ENCODE measurements at places on chromosomes 6 and 20. TPM values are rescaled to one million over a fixed set of nuclear protein-coding genes. Genes with fewer than 3 reads are reported as not detected.

Gene OXT
- not detected for total RNA-seq

Gene SLC32A1
- not detected for total RNA-seq

Gene SNX5
- 175 TPM for total RNA-seq

Gene BYSL
- 23.3 TPM for total RNA-seq

Gene BPIFB4
- not detected for total RNA-seq

DNA sequence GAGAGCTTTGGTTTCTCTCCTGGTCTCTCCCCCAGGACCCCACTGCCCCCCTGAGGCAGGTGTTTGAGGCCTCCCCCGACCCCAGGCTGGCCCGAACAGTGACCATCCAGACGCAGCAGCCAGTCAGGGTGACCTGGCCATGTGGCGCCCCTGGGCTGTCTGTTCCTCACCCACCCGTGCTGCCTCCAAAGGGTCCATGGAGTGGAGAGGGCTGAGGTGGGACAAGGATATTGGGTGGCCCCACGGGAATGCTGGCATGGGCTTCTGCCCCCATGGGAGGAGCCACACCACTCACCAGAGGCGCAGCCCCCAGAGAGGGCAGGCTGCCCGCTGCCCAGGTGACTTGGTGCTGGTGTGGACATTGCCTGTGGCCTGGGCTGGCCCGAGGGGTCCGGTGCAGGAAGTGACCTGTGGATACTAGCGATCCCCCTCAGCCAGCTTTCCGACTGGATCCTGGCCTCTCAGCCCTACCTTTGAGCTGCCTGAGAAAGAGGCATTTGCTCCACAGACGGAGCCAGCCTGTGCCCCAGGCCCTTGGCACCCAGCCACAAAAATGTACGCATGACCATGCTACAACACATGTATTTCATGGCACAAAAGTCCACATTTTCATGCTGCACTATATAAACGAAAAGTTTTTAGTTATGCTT, 50.8 kb downstream of the BCAS4 start:
- no peak for ATAC-seq

DNA sequence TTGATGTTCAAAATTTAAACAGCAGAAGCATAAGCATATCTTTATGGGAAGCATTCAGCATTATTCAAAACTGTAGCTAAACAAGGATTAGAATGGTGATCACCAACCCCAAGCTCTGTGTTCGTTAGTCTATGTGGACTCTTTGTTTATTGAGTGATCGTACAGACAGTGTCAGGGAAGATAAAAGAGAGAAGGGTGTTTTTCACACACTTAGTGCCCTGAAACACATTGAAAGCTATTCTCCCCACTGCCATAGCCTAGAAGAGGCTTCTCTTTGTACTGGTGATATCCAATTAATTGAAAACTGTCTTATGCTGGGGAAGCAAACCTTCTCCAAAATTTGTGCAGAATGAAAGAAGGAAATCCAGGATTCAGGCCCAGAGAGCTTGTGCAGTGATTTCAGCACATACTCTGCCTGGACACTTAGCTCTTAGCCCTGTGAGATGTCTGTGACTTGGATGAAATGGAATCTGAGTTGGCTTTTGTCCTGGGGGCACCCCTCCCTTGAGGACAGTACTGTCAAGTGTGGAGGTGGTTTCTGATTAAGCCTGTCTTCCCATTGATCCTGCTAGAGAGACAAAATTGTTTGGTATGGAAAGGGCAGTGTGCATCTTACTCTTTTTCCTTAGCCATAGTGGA, 125.7 kb upstream of the MTHFD1L start:
- no peak for ATAC-seq

GRCh38 chr6:152734630-152735029, 16.0 kb upstream of the VIP start:
- no peak for ATAC-seq

- no peak for ATAC-seq
Measured at GRCh38 chr6:91824331-91824730, 1237.5 kb upstream of the MAP3K7 start.

DNA sequence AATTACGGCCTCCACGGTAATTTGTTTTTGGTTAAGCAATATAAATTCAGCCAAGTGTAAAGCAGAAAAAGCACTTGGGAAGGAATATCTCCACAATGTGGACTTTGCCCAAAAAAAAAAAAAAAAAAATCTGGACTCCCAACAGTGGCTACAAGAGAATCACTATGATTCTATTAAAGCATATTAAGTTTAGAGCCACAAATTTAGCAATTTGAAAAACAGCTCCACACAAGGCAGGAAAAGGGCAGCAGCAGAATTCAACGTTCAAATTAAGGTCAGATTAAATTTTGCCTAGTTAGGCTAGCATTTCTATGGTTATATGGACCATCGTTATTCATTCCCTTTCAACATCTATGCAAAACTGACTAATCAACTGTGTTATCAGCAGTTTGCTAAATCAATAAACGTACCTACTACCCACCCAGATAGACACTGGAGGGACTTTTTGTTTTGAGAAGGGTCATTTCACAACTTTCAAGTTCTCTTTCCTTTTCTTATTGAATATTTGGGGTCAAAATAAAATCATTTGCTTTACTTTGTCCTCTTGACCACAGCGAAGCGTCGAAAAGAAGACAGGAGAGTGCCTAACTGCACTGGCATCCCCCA, 1.0 kb downstream of the MCM9 start:
- ATAC-seq, result no peak

DNA sequence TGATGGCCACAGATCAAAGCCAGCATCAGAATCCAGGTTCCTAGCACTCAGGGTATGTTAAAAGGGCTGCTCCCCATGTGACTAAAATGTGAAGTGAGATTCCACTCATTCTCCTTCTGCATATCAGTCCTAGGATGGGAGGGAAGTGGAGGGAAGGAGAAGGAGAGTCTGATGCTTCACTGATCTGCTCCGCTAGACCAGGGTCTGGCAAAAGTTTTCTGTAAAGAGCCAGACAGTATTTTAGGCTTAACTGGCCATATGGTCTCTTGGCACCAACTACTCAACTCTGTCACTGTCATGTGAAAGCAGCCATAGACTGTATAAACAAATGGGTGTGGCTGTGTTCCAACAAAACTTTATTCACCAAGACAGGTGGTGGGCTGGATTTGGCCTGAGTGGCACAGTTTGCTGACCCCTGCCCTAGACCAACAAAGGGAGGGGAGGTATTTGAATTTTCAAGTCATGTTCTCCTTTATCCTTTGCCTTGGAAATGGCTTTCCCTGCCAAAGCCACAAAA, 22.6 kb downstream of the GHRH start:
- no peak for ATAC-seq

GRCh38 chr6:6505111-6505510, 83.4 kb upstream of the LY86 start:
- ATAC-seq, result no peak

- ATAC-seq, result no peak
Measured at GRCh38 chr6:28693033-28693750, 167.5 kb downstream of the GPX5 start.

- no peak for ATAC-seq
Measured at GRCh38 chr6:75932067-75932466, 140.4 kb downstream of the IMPG1 start.

DNA sequence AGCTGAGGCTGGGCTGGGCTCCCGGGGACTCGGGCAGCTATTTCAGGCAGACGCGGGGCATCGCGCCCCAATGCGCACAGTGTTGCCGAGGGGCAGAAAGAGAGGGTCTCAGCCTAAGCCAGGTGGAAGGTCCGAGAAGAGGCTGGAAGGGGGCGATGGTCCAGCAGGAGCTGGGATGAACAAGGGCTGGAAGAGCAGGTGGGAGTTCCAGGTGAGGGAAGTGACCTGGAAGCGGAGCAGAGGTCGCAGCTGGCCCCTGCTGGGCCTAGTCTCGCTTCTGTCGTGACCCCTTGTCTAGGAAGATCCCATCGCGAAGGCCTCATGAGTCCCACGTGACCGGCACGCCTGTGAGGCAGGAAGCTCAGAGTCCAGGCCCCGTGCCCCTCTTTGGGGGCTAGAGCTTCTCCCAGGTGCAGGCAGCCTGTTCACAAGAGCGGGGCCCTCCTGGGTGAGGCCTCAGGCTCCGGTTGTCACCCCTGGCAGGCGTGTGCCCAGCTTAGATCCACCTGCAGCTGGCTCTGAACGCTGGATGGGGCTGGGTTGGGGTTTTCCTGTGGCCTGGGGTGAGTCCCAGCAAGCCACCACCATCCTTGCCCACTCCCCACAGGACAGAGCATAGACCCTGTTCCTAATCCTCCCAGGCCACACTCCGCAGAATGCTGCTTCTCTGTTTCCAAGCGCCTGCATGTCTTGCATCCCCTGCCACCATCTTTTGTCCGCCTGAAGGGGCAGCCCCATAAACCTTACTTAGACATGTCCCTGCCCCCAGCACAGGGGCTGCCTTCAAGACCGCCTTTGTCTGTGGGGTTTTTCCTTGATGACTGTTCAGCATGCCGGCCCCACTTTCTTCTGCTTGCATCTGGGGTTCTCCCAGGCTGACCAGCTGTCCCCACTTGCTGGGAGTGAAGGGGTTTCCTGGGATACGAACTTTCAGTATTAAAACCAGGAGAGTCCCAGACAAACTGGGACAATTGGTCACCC, 15.1 kb downstream of the SLC22A3 start:
- no peak for ATAC-seq

DNA sequence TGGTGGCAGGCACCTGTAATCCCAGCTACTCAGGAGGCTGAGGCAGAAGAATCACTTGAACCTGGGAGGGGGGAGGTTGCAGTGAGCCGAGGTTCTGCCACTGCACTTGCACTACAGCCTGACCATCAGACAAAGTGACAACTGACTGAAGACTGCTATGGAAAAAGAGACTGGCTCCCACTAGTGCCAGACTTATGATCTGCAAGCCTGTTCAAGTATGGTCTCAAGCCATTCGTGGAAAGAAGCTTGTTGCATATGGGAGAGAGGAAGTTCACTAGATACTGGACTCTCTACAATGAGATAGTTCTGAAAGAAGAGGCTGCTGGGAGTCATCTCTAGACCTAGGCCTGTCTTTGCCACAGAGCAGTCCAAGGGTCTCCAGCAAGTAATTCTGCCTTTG, 26.7 kb downstream of the MDN1 start:
- ATAC-seq, result no peak

DNA sequence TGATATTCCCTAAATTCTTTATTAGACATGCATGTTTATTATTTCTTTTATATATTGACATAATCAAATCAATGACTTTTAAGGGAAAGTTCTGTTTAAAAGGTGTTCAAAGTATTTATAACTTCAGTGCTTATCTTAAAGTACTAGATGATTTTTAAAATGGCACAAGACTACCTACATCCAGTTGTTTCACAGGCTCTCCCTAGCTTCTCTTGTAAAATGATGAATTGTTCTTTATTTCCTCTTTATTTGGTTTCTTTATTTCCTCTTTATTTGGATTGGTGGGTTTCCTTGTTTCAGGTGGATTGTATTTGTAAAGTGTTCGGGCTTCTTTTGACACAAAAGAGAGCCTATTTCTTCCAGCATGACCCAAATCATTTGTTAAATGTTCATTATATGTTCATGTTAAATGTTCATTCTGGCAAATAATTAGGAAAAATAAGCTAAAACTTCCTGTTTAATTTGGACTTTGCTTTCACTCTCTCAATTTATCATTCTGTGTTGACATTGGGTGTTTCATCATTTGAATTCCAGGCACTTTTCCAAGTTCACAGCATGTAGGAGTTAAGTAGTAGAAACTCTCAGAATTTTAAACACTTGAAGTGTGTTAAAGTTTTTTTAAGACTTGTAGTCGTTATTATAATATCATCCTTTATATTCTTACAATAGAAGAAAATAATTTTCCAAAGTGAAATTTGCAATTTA, 24.6 kb downstream of the MLIP start:
- ATAC-seq, result no peak

DNA sequence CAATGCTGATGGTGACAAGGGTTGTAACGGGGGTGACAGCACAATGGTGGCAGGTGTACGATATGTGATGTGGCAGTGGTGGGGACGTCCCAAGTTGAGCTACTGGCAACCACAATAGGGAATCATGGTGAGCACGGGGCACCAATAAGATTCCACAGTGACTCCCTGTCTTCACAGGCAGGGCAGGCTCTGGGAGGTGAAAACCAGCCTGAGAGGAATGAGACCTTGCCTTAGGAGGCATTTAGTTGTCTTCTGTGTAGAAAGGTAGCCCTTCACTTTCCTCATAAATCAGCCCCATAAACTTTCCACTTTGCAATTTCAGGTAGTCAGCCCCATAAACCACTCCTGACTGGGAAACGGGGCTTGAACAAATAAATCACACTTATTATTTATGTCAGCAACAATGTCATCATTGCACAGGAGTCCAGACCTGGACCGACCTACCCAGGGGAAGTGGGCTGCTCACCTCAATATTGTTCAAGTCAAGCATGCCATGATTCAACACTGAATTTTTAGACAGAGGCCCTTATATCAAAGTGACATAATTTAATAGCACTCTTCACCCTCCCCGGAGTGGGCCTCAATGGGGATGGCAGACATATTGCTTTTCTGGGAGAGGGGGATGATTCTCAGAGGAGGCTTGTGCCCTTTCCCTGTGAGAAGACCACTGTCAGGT, 150.8 kb downstream of the CDC5L start:
- no peak for ATAC-seq

- ATAC-seq, result no peak
Measured at GRCh38 chr6:103079867-103080266, 1686.4 kb downstream of the GRIK2 start.

DNA sequence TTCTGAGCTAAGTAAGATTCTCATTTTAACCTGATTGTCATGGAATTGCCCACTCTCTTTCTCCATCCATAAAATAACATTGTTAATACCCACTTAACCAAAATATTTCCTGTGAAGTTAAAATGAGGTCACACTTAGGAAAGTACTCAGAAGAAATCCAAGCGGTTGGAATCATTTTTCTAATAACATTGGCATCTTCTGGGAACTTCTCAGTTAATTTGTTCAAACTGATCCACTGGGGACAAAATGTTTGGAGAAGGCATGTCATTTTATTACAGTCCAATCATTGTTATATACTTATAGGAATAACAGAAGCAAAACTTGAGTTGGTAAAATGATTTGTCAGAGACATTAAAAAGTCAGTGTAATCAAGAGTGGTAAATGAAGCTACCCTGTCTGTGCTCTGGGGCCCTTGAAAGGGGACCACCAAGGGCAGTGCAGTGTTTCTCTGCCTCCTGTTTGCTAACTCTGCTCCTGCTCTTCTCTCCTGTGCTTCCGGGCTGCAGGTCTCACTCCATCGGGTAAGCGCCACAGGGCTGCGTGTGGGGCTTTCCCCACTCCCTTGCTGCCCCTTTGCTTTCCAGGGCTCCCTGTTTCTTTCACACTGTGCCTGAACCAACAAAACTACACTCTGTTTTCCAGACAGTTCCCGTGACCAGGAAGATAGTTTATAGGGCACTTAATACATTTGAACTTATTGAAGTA, 50.1 kb downstream of the HDDC2 start:
- ATAC-seq, result peak; percentile 39

GRCh38 chr20:1720845-1721475, 63.4 kb upstream of the SIRPG start:
- no peak for ATAC-seq

Data from activated T-helper 17 cell treated with anti-CD3 and anti-CD28 coated beads, Interleukin-2, amount 50 U/mL, for 72 hours (primary cell).